ENCODE measurements at places on chromosomes 12 and 14. TPM values are rescaled to one million over a fixed set of nuclear protein-coding genes. Genes with fewer than 3 reads are reported as not detected.

GRCh38 chr14:75277008-75277814 lies 1.4 kb upstream of the FOS start:
- peak; percentile 70 for DNase-seq

DNA sequence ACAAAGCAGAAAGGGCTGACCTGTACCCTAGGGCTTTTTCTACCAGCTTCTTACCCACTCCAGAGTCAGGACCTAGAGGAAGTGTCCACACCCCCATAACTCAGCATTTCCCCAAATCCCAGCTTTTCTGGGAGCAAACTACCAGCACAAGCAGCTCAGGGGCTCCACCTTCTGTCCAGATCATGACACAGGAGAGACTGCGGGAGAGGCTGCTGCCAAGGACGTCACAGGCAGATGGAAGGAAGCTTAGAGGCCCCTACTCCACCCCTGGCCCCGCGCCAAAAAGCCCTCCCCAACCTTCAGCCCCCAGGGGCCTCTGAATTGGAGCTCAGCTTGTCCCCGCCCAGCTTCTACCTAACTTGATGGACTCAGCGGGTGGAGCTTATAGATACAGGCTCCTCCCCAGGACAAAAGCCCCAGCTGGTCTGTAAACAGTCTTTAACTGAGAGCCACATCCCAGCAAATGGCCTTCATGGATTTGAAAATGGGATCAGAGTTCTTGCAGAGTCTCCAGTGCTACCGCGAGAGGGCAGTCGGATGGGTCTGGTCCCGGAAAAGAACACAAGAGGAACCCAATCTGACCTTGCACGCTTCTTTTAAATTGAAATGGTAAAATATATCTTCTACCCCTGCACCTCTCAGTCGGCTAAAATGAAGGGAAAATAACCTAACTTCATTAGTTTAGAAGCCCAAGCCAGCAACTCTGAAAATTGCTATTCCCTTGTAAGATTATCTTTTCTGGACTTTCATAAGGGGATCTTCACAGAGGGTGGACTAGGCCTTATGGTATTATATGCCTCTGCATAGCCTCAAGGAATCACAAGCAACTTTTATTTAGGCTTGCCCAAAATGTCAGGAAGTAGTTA lies 6.8 kb upstream of the BAZ2A start:
- DNase-seq = peak; percentile 79

GRCh38 chr12:48651681-48652080 lies 30.4 kb downstream of the KANSL2 start:
- DNase-seq = no peak

GRCh38 chr12:26630546-26631027 lies 202.4 kb downstream of the ITPR2 start:
- no peak for DNase-seq

DNA sequence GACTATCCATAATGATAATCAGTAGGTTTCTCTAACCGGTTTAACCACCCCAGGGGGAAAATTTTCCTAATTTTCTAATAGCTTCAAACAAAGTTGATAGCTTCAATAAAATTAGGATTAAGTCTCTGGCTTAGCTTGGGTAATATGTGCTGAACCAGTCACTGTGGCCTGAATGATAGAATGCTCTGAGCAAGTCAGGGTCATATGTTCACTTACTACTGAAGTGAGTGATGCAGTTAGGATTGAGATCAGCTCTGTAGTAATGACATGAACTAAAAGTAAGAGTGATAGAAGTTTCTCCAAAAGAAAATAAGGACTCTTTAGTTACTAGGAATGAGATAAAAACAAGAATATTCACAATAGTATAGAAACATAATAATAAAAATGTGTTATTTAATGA lies 32.6 kb downstream of the ETNK1 start:
- no peak for DNase-seq

Gene METTL3
- total RNA-seq = 75.1 TPM

Gene GPR68
- 5.4 TPM for total RNA-seq
